ENCODE measurements at places on chromosomes 1 and 21.

DNA sequence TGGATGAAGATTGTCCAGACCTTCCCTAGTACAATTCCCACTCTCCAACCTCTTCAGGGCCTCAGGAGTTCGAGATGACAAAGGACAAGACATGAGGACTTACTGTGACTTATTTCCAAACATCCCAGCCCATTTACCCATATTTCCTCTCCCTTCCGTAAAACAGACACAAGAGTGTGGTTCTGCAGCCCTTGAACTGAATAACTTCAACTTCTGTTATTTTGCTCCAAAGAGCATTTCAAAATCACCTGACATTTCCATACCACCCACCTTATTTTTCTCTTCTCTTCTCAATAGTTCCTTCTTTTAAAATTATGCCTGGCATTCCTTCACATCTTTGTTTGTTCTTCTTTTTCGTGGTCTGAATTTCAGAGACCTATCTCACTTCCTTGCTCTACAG, 8.7 kb upstream of the OR10K2 start:
- DNase-seq: no peak

DNA sequence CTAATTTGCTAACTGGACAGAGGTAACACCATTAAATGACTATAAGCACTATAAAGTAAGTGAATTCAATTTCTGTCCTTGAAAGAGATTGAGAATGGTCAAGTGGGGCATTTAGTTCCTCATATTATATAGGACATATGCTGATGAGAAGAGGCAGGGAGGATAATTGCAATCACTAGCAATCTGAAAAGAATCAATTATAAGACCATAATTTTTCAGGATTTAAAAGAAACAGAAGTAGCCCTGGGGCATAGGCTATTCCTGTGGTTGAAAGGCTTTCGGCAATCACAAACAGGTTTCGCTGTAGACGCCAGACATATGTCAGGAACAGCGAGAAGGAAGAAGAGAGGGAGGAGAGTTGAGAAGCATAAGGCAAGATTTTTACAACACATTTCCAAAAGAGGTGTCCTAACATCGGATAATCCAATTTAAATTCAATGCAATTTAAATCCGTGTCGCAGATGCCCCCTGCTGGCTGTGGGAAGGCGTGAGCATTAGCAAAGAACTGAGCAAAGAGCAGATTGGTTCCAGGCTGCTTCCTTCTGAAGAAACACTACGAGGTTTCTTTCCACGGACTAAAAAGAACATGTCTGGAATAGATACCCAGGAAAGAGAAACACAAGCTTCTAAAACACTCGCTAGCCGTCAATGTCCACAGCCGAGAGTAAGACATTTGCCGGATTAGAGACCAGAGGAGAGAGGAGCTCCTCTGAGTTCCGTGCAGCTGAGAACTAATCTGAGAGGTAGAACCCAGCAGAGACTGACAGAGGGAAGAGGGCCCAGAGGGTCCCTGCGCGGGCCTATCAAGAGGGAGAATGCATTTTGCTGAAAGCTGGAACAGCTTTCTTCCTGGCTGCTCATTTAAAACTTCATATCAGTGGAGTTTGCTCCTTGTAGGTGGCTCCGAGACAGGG, 27.9 kb downstream of the RGS5 start:
- DNase-seq: peak; percentile 71

DNA sequence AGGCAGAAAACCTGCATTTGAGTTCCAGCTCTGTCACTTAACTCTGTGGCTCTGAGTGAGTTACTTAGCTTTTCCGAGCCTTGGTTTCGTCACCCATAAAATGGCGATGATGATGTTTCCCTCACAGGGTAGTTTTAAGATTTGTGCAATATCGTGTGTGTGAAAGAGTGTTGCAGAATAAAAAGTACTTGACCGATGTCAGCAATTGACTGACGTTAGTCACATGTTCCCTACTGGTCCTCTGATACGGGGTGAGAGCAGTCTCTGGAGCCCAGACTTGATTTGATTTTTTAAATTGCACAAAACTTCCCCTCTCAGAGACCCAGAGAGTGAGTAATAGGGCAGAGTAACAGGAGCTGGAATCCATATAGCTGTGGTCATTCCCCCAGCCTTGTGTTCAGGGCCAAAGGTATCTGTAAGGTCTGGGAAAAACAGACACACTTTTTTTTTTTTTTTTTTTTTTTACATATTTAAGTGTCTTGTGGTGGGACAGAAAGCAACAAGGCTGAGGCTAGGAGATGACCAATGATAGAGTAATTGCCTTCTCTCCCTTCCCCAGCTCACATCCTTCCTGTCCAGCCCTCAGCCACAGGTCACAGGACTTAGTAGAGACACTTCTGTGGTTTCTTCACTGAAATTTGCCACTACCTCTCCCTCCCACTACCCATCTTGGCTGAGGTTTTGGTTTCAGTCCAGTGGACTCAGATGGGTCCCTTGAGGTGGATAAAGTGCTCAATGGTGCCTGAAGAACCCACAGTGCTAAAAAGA, 2.0 kb downstream of the FCER1G start:
- DNase-seq: peak; percentile 86

DNA sequence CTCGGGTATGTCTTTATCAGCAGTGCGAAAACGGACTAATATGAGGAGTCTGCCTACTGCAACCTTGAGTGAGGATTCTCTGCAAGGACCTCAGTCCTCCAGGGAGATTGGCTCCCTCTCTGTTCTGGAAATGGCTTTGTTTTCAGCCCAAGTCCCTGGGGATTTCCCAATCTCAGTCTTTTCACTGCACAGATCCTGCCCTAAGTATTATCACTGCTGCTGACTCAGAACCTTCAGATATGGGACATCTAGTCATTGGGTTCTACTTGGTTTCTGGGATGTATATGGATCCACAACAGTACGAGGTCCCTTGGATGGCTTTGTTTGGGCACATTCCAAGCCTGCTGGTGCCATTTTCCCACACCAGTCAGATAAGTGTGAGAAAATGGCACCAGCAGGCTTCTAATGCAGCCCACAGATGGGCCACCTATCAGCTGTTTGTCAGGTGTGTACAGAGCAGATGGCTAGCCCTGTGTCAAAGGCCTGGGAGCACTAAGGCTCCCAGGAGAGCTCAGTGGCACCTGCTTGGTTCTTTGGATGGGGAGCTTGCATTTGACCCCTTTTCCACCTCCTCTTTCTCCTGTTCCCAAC, 27.4 kb downstream of the ELF3 start:
- no peak for DNase-seq

- DNase-seq: no peak
These were observed 1.6 kb downstream of the FCRL2 start for GRCh38 chr1:157775101-157775870.

DNA sequence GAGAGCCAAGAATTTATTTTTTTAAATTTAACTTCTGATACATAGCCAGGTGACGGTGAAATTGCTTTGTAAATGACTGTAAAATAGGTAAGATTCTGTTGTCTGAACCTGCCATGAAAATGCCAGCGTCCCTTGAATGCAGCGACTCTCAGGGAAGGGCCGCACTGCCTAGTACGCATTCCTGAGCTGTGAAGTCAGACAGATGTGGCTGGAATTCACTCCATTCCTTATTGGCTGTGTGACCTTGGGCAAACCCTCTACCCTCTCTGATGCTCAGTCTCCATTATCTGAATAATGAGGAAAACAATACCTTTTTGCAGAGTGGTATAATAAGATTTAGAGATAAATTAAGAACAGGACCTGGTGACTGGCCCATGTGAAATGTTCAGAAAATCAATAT, 167.1 kb upstream of the DAB1 start:
- DNase-seq: no peak

DNA sequence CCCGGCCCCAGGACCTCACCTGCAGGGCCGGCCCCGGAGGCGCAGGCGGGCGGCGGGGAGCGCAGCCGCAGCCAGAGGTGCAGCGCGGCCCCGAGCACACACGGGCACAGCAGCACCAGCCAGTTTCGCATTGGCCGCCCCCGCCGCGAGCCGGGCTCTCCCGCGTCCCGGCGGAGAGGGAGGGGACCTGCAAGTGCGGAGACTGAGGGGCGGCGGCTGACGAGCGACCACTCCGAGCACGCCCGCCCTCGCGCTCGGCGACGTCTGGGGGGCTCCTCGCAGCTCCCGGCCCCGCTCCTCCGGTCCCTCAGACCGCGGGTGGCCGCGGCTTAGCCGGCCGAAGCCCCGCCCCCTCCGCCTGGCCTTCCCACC, at the start of gene B3GALNT2:
TSS of gene B3GALNT2 (minus strand) at position 331 of the 372 bp plus-strand sequence. CDS start at position 131, 200 bp downstream.
- no peak for DNase-seq

DNA sequence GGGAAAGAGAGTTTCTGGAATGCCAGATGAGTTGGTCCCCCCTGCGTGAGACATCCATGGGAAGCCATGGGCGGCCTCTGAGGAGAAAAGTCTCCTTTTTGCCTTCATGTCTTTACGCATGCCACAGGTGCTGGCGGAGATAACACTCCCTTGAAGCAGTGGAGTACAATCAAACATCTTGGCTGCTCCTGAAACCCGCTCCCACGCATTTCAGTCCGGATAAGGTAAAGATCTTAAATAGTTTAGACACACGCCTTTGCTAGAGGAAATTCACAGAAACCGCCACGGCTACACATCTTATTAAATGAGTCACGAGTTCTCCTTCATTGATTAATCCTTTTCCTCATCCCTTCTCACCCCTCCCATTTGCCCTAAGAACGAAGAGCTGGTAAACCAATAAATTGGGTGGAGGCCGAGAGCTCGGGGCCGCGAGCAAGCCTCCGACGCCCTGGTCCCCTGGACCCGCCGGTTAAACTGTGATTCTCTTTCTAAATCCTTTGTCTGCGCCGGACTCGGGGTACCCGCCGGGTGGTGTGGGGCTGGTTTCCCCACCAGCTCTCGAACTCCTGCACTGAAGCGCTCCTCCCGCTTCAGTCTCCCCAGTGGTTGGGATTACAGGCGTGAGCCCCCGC, 6.6 kb upstream of the ZNF669 start:
- no peak for DNase-seq

- DNase-seq: no peak
These were observed 92.1 kb downstream of the ITPKB start for GRCh38 chr1:226646870-226647449.

- DNase-seq: no peak
These were observed 57.7 kb downstream of the RGSL1 start for GRCh38 chr1:182507685-182508084.

DNA sequence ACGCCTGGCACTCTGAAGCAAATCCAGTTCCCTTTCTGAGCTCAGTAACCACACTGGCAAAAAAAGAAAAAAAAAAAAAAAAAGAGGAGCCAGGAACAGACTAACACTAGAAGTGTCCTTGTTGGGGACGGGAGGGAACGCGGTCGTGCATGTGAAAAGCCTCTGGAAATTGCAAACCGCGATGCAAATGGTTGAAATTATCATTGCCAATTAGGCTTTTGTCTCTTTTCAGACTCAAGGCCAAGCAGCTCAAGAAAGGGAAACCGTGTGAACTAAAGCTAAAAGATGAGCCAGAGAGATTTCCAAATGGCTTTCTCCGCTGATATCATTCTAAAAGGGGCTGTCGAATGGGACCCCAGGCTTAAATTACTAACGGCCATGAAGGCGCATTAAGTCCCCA, 13.5 kb downstream of the TRABD2B start:
- DNase-seq: no peak

DNA sequence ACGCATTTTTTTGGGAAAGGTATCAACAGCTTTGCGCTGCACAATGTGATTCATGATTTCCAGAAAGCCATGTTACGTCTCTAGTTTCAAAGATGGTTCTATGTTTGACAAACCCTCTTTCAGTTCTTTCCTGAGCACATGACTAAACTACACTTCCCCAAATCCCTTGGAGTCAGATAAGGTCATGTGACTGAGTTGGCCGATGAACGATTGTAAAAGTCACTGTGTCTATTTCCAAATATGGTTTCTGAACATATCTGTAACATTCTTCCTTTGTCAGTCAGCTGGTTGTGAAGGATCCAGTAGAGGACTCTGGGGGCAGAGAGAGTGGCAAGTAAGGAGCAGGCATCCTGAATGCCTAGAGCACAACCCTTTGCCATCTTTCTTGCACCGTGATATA, 35.4 kb downstream of the TMPRSS15 start:
- no peak for DNase-seq
